ENCODE measurements at places on chromosomes 2 and 18. TPM values are rescaled to one million over a fixed set of nuclear protein-coding genes. Genes with fewer than 3 reads are reported as not detected.

The DSG1 gene
- 260 TPM for total RNA-seq

The DYSF gene
- 23.2 TPM for total RNA-seq

- no peak for DNase-seq
These were observed 75.0 kb upstream of the RBBP8 start for GRCh38 chr18:22858121-22858520.

GRCh38 chr2:218046238-218046637 is 22.8 kb upstream of the RUFY4 start:
- DNase-seq = no peak

DNA sequence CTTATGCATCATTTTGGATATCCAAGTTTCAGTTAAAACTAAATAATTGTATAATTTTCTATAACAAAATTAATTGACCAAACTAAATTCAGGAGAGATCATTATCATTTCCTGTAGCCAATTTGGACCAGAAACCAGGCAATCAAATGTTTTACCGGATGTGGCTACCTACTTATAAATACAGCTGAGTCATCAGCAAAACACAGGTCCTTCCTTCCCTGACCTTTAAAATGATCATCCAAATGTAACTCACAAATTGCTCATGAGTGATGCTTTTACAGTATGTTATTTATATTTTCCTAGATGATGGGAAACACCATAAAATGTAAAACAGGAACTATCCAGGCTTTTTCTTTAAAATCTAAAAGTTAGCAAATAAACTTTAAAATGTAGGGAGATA is 133.7 kb downstream of the CBLN2 start:
- DNase-seq = no peak

The PPP1R1C gene
- total RNA-seq = 0.59 TPM

DNA sequence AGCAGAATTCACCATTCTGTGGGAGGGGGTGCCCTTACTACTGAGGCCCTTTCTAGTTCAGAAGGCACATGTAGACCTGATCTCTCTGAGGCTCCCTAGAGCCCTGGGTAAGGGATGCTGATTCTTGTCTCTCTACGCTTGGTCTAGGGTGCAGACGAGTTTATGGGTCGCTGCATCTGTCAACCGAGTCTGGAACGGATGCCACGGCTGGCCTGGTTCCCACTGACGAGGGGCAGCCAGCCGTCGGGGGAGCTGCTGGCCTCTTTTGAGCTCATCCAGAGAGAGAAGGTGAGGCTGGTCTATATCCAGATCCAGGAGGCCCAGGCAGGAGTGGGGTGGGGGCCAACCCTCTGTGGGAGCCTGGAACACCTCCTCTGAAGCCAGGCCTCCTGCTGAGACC is 147.2 kb downstream of the DYSF start:
- DNase-seq = no peak

The ABCG5 gene
- not detected for total RNA-seq

- DNase-seq = no peak
These were observed 48.5 kb upstream of the MCFD2 start for GRCh38 chr2:46963941-46964673.

DNA sequence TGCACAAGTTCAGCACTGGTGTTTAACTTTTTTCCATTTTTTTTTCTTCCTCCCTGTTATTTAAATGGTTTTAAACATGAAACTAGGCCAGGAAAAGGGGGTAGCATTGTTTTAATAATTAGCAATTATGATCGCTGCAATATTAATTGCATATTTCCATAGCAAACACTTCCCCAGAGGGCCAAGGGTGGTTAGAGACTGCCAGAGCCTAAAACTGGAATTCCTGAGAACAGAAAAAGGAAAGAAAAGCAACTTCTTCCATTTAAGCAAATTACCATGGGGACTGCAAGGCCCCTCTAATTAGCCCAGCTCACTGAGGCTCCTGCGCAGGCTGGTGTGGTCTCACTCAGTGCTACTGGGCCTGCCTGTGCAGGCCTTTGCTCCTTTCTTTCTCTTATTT is 201.5 kb downstream of the SMAD2 start:
- no peak for DNase-seq

- peak; percentile 39 for DNase-seq
These were observed 38.8 kb downstream of the BMP10 start for GRCh38 chr2:68832233-68832869.

DNA sequence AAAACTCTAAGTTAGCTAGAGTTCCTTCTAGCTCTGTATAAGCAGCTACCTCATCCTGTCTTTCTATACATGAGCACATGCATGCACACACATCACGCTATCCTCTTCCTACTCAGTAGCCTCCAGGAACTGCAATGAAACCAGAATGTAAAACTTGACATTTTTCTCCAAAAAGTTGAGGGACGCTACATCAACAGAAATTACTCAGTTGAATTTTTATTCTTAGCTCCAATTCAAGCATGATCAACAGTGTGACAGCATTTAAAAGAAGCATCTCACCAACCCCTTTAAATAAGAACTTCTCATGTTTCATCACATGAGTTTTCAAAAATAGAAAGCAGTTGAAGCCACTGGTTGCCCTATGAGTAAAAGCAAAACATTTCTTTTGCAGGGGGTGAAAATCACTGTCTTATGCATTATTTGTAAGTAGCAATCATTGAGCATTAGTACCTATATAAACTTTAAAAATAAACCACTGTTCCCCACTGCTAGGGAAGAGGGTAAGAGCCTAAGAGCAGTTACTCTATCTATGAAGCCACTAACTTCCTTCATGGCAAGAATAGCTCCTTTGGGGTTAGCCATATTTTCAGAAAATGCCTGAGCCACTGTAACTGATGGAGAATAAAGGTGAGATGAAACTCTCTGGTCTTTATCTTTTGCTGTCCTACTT is 77.9 kb upstream of the ARL5A start:
- no peak for DNase-seq

- no peak for DNase-seq
These were observed 80.4 kb upstream of the MGAT5 start for GRCh38 chr2:134173338-134174016.

Measured in skin of body (tissue), 3 donors.